ENCODE measurements at places on chromosomes 7 and 10.

GRCh38 chr10:1573981-1574380, 163.3 kb downstream of the ADARB2 start:
- no peak for DNase-seq

- DNase-seq, result peak; percentile 72
These were observed 985 bp upstream of the ETV1 start for GRCh38 chr7:13990319-13990983.

DNA sequence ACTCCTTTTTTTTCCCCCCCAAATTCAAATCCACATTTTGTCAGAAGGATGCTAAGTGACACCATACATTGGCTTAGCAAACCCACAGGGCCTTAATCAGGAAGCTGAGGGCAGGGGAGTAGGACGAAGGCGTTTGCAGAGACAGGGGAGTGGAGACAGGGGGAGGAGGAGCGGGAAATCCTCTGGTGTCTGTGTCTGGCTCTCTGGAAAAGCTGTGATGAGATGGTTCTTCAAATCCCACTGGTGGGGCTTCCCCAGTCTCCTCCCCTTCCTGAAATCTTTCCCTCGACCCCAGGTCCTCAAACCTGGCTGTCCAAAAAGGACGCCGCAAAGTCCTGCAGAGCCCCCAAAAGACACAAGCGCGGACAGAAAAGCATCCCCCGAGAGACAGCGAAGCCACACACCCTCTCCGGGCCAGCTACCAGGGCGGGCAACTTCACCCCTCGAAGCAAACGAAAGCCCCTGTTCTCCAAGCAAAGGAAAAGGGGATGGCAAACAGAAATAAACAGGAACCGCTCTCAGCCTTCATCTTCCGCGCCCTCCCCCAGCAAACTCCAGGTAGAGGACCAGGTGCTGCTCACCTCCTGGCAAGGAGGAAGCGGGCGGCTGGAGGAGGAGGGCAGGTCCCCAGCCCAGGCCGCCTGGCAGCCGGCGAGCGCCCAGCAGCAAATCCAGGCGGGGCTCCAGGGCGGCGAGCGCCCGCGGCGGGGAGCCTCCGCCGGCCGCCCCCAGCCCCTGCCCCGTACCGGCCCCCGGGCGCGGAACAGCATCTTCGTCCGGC, 520 bp downstream of the ELAPOR2 start:
- no peak for DNase-seq

GRCh38 chr7:103690242-103690974, 244.4 kb upstream of the SLC26A5 start:
- DNase-seq, result no peak

DNA sequence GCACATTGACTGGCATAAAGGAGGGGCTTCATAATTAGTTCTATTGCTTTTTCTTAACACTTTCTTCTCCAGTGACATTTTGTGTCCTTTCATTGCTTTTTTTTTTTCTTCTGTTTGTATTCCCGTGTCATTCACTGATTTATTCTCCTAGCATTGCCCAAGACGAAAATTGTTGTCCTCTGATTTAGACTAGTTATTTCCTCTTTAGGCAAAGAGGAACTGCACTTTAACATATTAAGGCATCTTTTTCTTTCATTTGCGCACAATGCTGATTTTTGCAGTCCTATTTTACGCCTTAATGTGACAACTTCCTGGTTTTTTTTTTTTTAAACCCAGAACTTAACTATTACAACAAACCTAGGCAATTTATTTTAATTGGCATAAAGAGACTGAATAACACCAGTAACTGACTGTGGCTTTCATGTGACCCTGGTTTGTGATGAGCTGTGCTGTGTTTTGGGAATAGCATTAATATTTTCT, 39.7 kb downstream of the ARID5B start:
- no peak for DNase-seq

DNA sequence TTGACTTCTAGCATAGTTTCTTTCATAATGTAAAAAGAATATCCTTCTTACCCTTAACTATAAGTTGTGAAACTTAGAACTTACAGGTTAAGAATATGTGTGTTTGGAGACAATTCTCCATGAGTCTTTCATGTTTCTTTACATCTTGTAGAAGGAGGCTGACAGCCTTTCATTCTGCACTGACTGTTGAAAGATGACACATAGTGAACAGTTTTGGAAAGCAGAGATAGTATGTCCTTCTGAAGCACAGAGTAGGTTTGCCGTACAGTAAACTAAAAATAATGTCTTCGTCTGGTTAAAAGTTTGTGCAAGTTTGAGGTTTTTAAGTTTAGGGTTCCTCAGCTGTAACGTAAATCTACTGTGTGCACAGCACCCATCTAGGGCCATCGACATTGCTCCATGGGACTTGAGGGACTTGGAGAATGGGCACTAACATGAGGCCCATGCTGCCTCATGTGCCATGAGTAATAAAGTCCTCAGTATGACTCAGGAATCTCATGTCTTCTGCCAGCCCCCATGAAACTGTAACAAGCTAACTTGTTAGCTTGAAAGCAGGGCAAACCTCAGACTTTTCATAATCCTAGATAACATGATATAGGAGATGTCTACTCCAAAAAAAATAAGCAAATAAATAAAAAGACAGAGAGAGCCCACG, 24.5 kb upstream of the ELAPOR2 start:
- no peak for DNase-seq

GRCh38 chr7:153902862-153903261, 149.3 kb upstream of the DPP6 start:
- no peak for DNase-seq

DNA sequence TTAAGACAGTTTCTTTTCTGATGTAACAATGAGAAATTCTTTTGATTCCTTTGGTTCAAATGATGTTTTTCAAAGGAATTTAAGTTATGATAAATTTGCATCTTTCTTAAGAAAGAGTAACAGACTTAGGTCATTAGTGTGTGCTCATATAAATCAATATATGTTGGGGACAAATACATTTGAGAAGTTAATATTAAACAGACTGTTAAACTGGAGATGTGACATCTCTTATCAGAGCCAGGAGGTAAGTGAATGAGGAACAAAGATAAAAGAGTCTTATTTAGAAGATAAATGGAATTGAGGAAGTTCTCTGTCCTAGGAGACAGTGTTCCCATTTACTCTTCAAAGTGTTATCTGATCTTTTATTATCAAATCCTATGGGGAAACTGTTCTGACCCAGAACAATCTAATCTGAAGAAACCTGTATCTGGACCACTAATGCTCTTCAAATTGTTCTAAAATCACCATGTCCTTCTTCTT, 104.8 kb upstream of the LAMB4 start:
- DNase-seq, result no peak

DNA sequence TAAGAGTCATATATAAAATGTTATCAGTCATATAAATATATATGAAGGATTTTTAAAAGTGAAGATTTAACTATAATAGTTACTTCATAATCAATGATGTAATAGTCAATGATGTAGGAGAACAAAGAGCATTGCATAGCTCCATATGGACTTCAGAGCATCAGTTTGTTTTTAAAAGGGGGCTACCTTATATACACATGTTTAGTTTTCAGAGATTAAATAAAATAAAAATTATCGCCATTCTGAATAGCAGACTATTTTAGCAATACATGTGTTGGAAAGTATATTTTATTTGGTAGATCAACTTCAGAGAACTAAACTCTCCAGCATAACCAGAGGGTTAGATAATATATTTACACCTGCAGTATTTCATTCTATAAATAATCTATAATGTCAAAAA, 29.1 kb upstream of the EPC1 start:
- DNase-seq, result no peak

GRCh38 chr10:124349231-124349995, 69.3 kb downstream of the OAT start:
- no peak for DNase-seq

All from right renal pelvis (tissue), 4 donors.